Stimulated activated naive CD8-positive, alpha-beta T cell treated with anti-CD3 and anti-CD28 coated beads, Interleukin-15, amount 100 ng/mL, for 72 hours (primary cell): ENCODE measurements at places on chromosomes 1 and 21.

GRCh38 chr1:234230414-234230862 lies 142.8 kb upstream of the COA6 start:
- DNase-seq = peak; percentile 26

GRCh38 chr1:6584126-6585080 lies 4.6 kb downstream of the ZBTB48 start:
- DNase-seq = no peak

- no peak for DNase-seq
These were observed 871.0 kb upstream of the ADAMTS5 start for GRCh38 chr21:27837936-27838335.

DNA sequence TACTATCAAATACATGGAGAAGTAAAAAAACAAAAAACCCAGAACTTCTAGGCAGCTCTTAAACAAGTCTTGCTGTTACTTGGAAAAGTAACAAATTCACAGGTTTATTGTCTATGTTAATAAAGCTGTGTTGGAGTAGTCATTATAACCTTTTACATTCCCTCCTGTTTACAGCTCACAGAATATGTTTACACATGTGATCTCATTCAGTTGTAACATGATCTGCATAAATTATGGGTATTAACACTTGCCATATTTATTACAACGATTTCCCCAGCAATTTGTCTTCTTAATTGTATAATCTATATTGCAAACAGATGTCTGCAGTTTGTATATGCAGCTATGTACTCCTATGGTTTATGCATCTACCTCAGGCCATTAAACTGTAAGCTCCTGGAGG lies 28.6 kb downstream of the ERG start:
- no peak for DNase-seq

GRCh38 chr1:28882009-28882628 lies 32.2 kb upstream of the EPB41 start:
- peak; percentile 78 for DNase-seq

GRCh38 chr1:235297579-235297978 lies 30.4 kb downstream of the ARID4B start:
- DNase-seq = no peak

- DNase-seq = no peak
These were observed 209.7 kb upstream of the ST6GALNAC5 start for GRCh38 chr1:76657623-76658022.

GRCh38 chr1:53681977-53682685 lies 56.8 kb downstream of the GLIS1 start:
- peak; percentile 51 for DNase-seq

DNA sequence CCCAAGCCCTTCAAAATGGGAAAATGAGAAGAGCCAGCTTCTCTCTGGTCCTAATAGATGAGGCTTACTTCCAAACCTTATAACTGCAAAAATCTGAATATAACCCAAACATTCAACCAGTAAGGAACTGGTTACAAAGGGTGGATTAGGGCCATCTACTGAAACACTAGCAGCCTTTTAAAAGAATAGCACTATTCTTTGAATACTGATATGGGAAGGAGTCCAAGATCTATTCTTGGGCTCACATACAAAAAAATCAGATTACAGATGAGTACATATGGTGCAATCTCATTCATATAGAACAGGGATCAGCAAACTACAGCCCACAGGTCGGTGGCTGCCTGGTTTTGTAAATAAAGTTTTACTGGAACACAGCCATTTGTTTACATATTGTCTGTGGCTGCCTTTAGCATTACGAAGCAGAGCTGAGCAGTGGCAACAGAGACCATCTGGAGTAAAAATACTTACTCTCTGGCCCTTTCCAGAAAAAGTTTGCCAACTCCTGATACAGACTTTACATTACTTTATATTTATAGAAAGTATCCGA lies 167.7 kb downstream of the ZSCAN20 start:
- no peak for DNase-seq

GRCh38 chr1:2229911-2230731 lies 2.0 kb downstream of the SKI start:
- no peak for DNase-seq

DNA sequence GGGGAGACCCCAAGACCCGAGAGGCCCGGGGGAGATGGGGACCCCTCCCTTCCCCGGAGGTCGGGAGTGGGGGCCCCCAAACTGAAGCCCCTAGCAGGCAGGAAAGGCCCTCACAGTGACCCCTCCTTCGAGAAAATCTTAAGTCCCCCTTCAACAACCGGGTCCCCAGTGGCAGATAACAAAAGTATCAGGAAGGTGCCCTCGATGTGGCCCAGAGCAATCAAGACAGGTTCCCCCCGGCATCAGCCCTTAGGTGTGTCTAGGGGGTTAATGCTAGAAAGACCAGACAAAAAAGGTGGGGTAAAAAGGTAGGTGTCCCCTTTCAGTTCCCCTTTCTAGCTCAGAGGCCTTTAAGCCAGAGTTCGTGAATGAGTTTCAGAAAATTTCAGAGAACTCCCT lies 282 bp upstream of the ECE1 start:
- no peak for DNase-seq

DNA sequence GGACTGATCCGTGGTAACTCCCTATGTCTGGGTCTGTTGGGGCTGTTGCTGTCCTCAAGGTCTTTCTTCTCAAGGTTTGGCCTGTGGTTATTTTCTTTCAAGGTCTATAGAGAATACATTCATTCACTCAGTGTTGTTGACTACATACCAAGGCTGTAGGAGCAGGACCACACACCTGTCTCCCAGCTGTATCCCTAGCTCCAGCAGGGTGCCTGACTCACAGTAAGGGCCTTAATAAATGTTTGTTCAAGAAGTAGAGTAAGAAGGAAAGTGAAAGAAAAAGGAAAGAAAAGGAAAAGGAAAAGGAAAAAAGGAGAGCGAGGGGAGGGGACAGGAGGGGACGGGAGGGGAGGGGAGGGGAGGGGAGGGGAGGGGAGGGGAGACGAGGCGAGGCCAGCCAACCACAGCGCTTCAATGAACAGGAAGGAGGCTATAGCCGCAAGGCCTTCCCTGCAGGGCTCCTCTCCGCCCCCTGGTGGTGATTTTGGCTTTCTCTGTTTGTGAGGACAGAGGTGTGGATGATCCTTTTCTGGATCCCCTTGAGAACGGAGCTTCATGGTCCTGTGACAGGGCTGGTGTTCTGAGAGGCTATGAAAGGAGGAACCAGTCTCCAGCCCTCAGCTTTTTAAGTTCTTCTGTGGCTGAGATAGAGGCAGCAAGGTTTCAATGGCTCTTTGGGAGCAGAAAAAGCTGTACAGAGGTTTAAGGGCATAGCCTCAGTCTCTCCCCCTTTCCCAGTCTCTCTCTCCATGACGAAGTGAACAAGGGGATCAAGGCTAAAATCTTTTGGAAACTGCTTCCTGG lies 30.6 kb upstream of the LCE5A start:
- DNase-seq = peak; percentile 48

DNA sequence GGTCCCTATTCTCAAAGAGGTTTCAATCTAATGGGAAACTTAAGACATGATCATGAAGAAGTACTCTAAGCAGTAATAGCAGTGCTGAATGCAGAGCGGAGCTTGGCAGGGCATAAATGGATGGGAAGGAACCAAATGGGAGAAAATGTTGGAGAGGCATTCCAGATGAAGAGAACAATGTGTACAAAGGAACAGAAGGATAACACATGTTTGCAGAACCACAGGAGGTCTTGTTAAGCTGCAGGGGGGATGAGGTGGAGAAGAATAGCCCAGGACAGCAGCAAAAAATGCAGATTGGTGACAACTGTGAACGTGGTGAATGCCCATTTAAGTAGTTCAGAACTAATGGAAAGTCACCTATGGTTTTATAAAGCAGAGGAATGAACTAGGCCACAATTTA lies 99.1 kb downstream of the ASTN1 start:
- no peak for DNase-seq

DNA sequence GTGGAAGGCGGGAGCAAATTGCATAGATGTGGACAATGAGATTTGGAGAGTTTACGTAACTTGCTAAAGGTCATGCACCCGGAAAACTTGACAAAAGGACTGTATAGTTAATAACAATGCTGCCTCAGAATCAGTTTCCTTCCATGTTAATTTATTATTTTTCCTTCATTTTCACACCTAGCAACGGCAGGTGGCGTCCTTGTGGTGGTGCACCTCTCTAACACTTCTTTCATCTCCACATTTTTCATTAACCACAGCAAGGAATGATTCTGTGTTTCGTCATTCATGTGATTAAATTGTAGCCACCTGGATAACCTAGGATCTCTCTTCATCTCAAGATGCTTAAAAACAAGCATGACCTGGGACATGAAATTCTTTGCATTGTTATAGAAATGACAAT lies 2133.0 kb downstream of the NCAM2 start:
- DNase-seq = no peak

GRCh38 chr1:34697818-34698217 lies 57.0 kb upstream of the GJB5 start:
- DNase-seq = no peak

GRCh38 chr1:34319218-34319617 lies 142.5 kb downstream of the C1orf94 start:
- no peak for DNase-seq

- no peak for DNase-seq
These were observed 1.3 kb upstream of the CCT8 start for GRCh38 chr21:29074783-29075182.

DNA sequence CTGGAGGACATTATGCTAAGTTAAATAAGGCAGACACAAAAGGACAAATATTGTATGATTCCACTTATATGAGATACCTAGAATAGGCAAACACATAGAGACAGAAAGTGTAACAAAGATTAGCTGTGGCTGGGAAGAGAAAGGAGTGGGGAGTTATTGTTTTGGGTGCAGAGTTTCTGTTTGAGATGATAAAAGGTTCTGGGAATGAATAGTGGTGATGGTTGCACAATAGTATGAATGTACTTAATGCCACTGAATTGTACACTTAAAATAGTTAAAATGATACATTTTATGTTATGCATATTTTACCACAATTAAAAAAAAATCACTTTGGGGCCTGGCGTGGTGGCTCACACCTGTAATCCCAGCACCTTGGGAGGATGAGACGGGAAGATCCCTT lies 21.2 kb upstream of the ERO1B start:
- DNase-seq = no peak

- DNase-seq = no peak
These were observed 24.2 kb downstream of the CYP4A22 start for GRCh38 chr1:47161298-47162040.

GRCh38 chr21:16058896-16059295 lies 329.1 kb downstream of the USP25 start:
- no peak for DNase-seq

DNA sequence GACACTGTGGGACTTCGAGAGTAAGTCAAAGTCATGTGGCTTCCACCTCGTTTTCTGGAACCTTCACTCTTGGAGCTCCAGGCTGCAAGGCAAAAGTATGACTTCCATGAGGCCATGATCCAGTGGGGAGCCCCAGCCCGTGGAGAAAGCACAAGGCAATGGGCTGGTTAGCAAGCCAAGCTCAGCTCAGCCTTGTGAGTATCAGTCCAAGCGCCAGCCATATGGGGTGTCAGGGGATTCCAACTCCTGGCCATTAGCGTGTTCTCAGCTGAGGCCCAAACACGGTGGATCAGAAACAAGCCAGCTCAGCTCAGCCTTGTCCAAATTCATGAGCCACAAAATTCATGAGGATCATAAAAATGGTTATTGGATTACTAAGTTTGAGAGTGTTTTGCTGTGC lies 261.0 kb downstream of the RHOU start:
- DNase-seq = no peak

DNA sequence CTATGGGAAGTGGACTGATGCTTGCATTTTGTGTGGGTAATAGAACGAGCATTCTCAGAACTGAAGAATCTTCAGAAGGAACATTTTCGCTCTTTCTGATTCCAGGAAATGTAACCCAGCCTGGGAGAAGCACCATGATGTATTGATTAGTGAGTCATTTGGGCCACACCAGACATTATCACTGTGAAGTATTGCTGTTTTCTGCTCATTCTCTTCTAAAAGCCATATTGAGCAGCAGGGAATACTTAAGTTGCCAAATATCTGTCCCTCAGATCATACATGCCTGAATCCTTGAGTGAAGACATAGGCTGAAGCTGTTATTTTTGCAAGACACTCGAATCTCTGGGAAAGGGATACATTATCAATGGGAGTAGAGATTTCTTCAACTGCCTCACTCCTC lies 213.1 kb downstream of the PCP4 start:
- no peak for DNase-seq

DNA sequence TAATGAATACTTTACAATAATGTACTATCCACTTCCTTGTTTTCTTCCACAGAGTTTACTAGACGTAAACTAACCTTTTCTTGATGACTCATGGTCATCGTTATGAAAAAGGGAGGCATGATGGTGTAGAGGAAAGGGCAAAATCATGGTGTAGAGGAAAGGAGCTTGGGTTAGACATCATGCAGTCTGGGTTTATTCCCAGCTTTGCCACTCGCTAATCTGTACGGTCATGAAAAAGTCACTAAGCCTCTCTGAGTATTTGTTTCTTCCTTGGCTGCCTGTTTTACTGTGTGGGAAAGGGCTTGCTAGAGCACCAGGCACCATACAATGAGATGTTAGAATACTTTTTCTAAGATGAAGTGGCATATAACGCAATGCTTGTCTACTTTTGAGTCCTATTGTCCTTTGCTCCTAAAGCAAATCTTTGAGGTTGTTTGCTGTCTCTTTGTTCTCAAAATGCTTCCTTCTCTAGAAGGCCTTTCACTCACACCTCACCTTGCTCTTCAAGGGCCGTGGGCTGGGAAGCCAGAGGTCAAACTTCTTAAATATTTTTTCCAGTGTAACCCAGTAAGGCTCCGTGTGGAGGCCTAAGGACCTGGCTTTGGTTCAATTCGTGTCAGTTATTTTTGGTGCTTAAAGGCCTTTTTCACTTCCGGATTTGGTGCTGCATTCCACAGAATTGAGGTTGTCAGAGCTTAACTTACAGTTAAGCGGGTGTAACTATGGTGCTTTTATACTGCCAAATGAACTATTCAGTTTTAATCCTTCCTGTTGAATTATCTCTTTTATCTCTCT lies 9.9 kb upstream of the ETV3 start:
- DNase-seq = no peak

- no peak for DNase-seq
These were observed 34.6 kb downstream of the NR5A2 start for GRCh38 chr1:200062143-200062542.

DNA sequence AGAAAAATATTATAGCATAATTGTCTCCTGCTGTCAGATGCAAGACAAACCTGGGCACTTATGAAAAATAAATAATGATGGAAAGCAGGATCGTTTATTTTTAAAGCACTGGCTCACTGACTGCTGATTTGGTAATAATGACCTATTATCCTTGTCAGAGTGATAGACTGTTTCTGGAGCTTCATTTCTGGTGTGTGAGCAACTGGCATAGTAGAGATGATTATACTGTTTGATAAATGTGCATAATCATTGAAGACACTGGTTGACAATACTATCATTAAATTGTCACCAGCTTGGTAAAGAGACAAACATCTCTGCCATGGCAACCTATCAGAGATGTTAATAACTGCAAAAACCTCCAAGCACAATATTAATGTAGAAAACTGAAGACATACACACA lies 179.9 kb upstream of the ZNF644 start:
- DNase-seq = no peak

DNA sequence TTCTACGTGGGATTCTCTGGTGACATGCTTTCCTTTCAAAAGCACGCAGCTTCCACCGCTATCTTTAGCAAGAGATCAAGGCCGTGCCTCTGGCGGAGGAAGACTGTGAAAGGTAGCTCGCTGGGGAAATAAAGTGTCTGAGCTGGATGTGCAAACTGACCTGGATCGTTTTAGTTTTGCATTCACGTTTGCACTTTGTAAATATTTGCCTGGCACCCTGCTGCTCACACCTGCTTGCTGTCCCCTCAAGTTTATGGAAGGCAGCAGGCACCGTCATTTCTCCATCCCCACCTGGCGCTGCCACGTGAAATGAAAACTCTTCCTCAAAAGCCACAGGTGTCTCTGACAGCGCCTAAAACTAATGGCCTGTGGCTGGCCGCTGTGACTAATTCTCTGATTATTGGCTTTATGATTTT lies 44.0 kb upstream of the TARDBP start:
- DNase-seq = no peak

- DNase-seq = peak; percentile 19
These were observed 184.5 kb upstream of the TMEM51 start for GRCh38 chr1:14969006-14969405.
